ENCODE measurements at places on chromosomes 2 and 18.

GRCh38 chr2:216015722-216016464 lies 2.5 kb upstream of the MREG start:
- DNase-seq, result no peak
- H3K4me3 ChIP-seq, result no peak overlapping the region

DNA sequence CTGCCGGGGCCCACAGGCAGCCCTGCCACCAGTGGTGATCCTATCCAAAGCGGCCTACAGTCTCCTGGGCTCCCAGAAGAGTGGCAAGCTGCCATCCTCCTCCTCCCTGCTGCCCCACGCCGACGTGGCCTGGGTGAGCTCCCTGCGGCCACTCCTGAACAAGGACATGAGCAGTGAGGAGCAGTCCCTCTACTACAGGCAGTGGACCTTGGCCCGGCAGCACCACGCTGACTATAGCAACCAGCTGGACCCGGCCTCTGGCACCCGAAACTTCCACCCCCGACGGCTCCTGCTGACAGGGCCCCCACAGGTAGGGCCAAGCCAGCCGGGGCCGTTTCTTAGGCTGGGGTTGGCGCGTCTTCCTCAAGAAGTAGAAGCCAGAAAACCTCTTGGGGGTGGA lies 100.5 kb downstream of the ESCO1 start:
- no peak overlapping the region for H3K27ac ChIP-seq
- no peak overlapping the region for H3K4me3 ChIP-seq
- no peaks in the 10 kb centered on the region for H3K27me3 ChIP-seq
- no peak for DNase-seq
- H3K4me1 ChIP-seq, result no peaks in the 10 kb centered on the region
- H3K36me3 ChIP-seq, result no peaks in the 10 kb centered on the region

GRCh38 chr2:211568439-211568838 lies 970.2 kb downstream of the ERBB4 start:
- DNase-seq, result no peak
- no peaks in the 10 kb centered on the region for H3K4me1 ChIP-seq
- H3K4me3 ChIP-seq, result no peak overlapping the region
- H3K27me3 ChIP-seq, result no peaks in the 10 kb centered on the region

- H3K36me3 ChIP-seq, result no peaks in the 10 kb centered on the region
- no peaks in the 10 kb centered on the region for H3K27me3 ChIP-seq
- H3K4me1 ChIP-seq, result peaks cover 5% of the 10 kb centered on the region
Measured at GRCh38 chr2:175001566-175001965, 3.6 kb downstream of the CHN1 start.

DNA sequence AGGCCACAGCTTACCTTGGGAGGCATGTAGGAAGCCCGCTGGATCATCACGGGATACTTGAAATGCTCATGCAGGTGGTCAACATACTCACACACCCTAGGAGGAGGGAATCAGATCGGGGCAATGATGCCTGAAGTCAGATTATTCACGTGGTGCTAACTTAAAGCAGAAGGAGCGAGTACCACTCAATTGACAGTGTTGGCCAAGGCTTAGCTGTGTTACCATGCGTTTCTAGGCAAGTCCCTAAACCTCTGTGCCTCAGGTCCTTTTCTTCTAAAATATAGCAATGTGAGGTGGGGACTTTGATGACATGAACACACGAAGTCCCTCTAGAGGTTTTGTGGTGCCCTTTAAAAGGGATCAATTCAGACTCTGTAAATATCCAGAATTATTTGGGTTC lies 17.9 kb downstream of the TYMS start:
- no peak overlapping the region for H3K4me3 ChIP-seq
- no peak overlapping the region for H3K27ac ChIP-seq
- DNase-seq, result no peak
- no peaks in the 10 kb centered on the region for H3K27me3 ChIP-seq

- no peaks in the 10 kb centered on the region for H3K36me3 ChIP-seq
- H3K4me1 ChIP-seq, result no peaks in the 10 kb centered on the region
- H3K27me3 ChIP-seq, result no peaks in the 10 kb centered on the region
- H3K4me3 ChIP-seq, result no peak overlapping the region
- H3K27ac ChIP-seq, result no peak overlapping the region
Measured at GRCh38 chr2:190831941-190832340, 48.7 kb upstream of the GLS start.

DNA sequence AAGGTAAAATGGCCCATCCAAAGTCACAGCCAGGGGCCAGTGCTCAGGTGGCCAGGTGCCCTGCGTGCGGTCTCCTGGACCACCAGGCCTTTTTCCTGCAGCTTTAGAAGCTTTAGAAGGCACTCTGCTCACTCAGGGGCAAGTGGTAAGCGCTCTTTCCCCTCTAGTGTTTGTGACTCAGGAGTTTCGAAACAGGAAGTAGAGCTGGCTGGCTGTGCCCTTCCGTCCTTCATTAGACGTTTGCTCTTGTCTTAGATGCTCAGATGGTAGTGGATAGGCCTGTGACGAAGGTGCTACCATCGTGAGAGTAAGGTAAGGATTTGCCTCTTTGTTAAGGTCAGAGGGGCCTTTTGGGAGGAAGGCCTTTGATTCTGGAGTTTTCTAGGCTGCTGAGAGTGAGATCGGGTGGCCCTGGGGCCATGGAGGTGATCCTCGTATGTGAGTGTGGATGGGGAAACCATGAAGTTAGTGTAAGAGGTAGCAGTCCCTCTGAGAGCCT lies at the start of gene CASP8:
Gene CASP8, plus strand, starts transcription at position 235 of the 499 bp plus-strand sequence. CDS start 5,951 bp downstream, outside the sequence.
- peak within 1 kb of the TSS; percentile 51 for H3K4me3 ChIP-seq
- no peaks in the 10 kb centered on the region for H3K27me3 ChIP-seq
- H3K4me1 ChIP-seq, result peaks cover 5% of the 10 kb centered on the region
- DNase-seq, result no peak
- no peaks in the 10 kb centered on the region for H3K36me3 ChIP-seq

- H3K36me3 ChIP-seq, result no peaks in the 10 kb centered on the region
- no peaks in the 10 kb centered on the region for H3K4me1 ChIP-seq
- no peak for DNase-seq
- no peaks in the 10 kb centered on the region for H3K27me3 ChIP-seq
- H3K27ac ChIP-seq, result no peak overlapping the region
Measured at GRCh38 chr2:79980816-79981215, 323.7 kb downstream of the LRRTM1 start.

DNA sequence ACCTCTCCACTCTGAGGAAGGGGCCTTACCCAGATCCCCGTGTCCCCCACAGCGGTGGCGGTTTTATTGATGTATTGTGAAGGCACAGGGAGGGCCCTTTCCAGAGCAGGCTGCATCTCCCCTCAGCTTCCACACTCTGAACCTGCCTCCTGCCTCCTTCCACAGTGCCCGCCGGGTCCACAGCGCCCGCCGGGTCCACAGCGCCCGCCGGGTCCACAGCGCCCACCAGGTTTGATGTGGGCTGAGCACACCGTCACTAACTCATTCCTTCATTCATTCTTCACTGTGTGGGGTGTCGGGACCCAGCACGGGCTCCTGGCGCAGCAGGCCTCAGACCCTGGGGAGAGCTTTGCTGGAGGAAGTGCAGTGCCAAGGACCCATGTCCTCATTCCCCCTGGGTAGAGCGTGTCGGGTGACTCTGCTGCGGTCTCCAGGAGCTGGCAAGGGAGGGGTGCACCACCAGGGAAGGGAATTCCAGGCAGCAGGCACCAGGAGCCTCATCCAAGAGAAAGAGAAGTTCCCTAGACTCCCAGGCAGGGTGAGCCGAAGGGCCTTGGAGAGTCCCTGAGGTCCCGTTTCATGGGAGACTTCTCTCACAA lies 57.1 kb downstream of the HPCAL1 start:
- H3K27me3 ChIP-seq, result no peaks in the 10 kb centered on the region
- no peaks in the 10 kb centered on the region for H3K36me3 ChIP-seq
- no peak overlapping the region for H3K4me3 ChIP-seq
- no peaks in the 10 kb centered on the region for H3K4me1 ChIP-seq

DNA sequence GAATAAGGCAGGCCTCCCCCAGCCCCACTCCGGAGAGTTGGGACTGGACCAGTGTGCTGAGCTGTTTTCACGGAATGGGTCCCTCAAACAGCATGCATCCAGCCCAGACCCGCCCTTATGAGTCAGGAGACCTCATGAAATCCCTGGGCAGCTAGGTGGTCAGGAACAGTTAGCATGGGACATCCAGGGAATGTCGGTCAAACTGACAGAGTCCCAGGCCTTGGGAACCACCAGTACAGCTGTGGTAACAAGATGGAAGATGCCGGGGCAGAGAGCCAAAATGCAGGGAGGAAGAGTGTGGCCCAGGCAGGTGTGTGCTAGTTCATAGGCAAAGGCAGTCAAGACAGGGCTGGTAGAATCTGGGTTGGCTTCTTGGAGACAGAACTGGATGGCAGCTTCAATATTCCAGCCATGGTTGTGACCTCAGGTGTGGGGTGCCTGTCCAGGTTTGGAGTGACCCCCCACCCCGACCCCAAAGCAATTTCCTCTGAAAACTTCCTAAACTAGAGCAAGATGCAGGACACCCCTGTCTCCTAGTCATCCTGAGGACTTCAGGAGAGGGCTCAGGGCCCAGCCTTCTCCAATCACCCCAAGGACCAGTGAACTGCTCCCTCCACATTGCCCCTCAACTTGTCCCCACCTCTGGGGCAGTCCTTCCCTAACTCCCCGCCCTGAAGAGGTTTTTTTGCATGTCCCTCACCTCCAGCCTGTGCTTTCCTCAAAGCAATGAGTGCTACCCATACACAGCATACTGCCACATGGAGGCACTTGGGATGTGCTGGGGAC lies 46.5 kb downstream of the KCNIP3 start:
- DNase-seq, result no peak
- no peak overlapping the region for H3K4me3 ChIP-seq
- H3K36me3 ChIP-seq, result no peaks in the 10 kb centered on the region
- no peaks in the 10 kb centered on the region for H3K4me1 ChIP-seq

GRCh38 chr18:46293742-46294181 lies 189.6 kb downstream of the HAUS1 start:
- H3K27me3 ChIP-seq, result no peaks in the 10 kb centered on the region
- H3K27ac ChIP-seq, result no peak overlapping the region
- no peak overlapping the region for H3K4me3 ChIP-seq
- H3K4me1 ChIP-seq, result no peaks in the 10 kb centered on the region

DNA sequence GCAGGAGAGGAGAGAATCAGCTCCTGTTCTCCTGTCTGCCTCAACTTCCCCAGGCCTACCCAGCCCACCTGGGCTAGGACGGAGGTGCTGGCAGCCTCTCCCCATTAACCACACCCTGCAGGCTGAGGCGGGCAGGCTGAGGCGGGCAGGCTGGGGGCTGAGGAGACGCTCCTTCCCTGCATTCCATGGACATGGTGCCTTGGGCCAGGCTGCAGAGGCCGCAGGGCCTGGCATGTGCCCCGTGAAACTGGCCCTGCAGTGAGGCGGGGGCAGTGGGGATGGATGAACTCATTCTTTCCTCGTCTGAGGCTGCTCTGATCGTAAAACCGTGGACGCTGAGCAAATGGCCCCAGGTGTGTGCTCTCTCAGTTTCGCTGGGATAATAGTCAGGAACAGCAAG lies 84.7 kb upstream of the LAPTM4A start:
- H3K27ac ChIP-seq, result no peak overlapping the region
- H3K4me1 ChIP-seq, result peaks cover 3% of the 10 kb centered on the region

DNA sequence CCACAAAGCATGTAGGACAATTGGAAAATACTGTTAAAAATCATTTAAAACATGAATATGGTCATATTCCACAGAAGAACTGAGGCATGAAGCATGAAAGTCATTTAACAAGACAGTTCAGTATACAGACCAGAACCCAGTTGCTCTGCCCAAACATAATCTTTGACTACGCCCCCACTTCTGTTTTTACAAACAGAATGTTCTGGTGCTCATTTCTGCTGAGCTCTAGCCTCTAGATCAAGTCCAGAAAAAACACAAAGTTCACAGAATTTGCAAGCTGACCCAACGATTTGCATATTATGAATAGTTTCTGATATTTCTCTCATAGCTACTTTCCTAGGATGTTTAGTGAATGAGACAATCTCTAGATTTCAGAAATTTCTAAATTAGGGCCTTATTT lies 424.9 kb downstream of the PID1 start:
- H3K36me3 ChIP-seq, result no peaks in the 10 kb centered on the region
- no peak overlapping the region for H3K27ac ChIP-seq
- no peaks in the 10 kb centered on the region for H3K4me1 ChIP-seq
- H3K4me3 ChIP-seq, result no peak overlapping the region
- H3K27me3 ChIP-seq, result no peaks in the 10 kb centered on the region
- no peak for DNase-seq

GRCh38 chr2:65227020-65227455 lies 593 bp upstream of the ACTR2 start:
- peak overlapping the region; percentile 77 for H3K4me3 ChIP-seq
- no peaks in the 10 kb centered on the region for H3K36me3 ChIP-seq
- no peaks in the 10 kb centered on the region for H3K27me3 ChIP-seq
- no peak for DNase-seq

GRCh38 chr2:11656671-11657101 lies 13.3 kb downstream of the NTSR2 start:
- no peaks in the 10 kb centered on the region for H3K36me3 ChIP-seq
- H3K27me3 ChIP-seq, result no peaks in the 10 kb centered on the region
- no peak overlapping the region for H3K27ac ChIP-seq
- no peak overlapping the region for H3K4me3 ChIP-seq

GRCh38 chr18:76982038-76982437 lies 150.5 kb downstream of the MBP start:
- no peak overlapping the region for H3K4me3 ChIP-seq
- no peak overlapping the region for H3K27ac ChIP-seq
- no peaks in the 10 kb centered on the region for H3K27me3 ChIP-seq
- no peaks in the 10 kb centered on the region for H3K36me3 ChIP-seq
- DNase-seq, result no peak

DNA sequence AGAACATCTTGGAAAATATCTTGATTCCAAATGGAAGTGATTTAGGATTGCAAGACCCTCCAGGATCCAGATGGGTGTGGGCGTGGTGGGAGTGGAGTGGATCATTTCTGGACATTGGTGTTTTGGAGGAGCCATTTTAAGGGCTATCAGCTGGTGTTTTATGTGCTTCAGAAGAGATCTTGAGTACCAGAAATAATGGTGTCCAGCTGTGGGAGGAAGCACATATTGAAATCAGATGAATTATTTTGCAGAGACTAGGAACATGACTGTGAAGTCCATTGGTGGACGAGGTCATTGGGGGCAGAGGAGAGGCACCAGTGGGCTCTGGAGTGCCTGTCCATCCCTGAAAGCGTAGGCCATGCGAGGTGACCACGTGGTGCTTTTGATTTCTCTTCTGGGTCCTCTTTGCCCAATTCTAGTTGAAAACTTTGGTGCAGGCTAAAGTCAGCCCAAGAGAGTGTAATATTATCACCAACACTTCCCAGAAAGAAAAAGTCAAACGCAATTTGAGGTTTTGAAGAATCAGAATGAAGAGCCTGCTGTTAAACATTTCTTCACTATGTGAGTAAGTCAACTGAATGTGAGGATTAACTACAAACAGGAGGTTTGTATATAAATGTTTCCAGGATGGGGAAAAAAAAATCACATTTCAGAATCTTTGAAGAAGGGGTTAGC lies 31.6 kb downstream of the RNF144A start:
- no peaks in the 10 kb centered on the region for H3K36me3 ChIP-seq
- no peak for DNase-seq
- no peaks in the 10 kb centered on the region for H3K27me3 ChIP-seq
- no peak overlapping the region for H3K4me3 ChIP-seq

DNA sequence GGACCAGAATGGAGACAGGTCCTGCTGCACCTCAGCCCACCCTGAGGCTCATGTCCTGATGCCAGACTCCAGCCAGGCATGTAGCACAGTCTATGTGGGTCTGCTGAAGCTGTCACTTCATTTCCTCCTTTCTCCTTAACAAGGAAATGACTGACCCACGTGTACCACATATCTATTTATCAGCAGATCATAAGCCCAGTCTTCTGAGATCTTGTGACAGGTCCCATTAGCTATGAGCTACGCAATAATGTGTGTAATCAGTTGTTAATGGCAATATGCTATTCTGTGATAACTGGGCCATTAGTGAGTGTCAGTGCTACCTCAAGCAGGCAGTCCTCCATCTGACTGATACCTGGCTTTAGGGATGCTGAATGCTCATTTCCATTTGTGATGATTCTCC lies 615.3 kb downstream of the BCL11A start:
- H3K4me1 ChIP-seq, result no peaks in the 10 kb centered on the region
- H3K27ac ChIP-seq, result no peak overlapping the region
- H3K36me3 ChIP-seq, result no peaks in the 10 kb centered on the region
- DNase-seq, result no peak
